ENCODE measurements at places on chromosomes 12 and 14. TPM values are rescaled to one million over a fixed set of nuclear protein-coding genes. Genes with fewer than 3 reads are reported as not detected.

CRACR2A gene
- total RNA-seq: 3.0 TPM

NTF3 gene
- 1.9 TPM for total RNA-seq

GLS2 gene
- total RNA-seq: not detected

SRRM4 gene
- total RNA-seq: not detected

- no peak for DNase-seq
Measured at GRCh38 chr14:104887623-104888488, 22.8 kb downstream of the CEP170B start.

DNA sequence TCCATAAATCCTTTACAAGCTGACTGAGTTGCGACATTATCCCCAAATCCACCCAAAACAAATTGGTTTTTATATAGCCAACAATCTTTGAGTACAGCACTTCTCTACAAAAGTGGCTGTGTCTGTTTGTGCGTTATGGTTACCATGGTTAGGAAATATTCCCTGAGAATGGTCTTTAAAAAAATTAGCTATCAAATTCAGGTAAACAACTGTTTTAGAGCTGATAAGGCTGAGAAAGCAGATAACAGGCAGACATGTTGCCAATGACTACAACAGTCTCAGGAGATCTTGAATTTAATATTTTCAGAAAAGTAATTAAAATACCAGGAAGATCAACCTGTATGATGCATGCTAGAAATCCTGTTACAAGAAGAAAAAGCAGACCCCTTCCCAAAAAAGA lies 248.0 kb downstream of the RASSF9 start:
- no peak for DNase-seq

DNA sequence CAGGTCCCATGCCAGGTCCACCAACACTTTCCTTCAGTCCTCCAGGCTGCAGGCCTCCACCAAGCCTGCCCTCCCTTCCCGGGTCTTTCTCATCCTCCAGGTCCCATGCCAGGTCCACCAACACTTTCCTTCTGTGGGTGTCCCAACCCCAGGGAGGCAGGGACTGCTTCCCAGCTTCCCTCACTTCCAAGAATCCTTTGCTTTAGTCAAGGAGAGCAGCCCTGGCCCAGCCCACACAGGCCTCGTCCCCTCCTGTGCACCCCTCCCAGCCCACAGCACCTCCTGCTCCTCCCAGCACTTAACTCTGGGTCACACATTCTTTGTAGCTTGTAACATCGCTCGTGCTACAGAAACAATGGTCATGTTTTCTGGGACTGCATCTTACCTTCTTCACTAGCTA lies 72.9 kb downstream of the TESC start:
- no peak for DNase-seq

GRCh38 chr14:29410581-29410980 lies 517.1 kb downstream of the PRKD1 start:
- DNase-seq: no peak

- no peak for DNase-seq
Measured at GRCh38 chr12:132395908-132396305, 66.5 kb upstream of the GALNT9 start.

DNA sequence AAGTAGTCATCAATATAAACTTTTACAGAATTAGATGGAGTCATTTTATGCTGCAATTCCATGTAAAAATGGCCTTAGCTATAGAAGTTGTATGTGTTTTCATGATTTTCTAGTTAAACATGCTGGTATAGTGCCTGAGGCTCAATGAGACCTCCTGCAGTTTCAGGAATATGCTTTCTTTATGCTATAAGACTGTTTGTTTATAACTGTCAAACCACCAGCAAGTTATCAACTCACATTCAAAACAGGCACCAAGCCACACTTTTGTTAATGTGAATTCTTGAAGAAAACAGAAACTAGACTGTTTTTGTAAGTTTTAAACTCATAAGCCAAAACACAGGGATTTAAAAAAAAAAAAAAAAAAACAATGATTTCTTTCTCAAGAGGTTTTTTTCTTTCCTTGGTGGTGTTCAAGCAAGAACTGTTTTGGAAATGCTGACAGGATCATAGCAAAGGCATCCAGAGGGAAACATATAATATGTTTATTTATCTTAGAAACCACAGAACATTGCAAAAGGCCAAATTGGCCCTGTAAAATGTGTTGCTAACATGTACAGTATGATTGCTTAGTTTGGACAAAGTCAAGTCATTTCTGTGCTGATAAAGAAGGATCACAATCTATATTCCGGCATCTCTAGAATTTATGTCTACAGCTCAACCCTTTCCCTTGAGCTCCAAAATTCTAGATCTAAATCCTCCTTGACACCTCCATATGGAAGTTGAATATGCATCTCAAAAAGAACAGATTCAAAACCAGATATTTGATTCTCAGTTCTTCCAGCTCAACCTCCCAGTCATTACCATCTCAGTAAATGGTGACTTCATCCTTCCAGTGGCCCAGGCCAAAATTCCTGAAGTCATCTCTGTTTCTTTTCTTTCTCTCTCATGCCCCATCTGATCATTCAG lies 29.0 kb upstream of the LUM start:
- DNase-seq: peak; percentile 62

- no peak for DNase-seq
Measured at GRCh38 chr12:66189889-66190288, 875 bp downstream of the IRAK3 start.

DNA sequence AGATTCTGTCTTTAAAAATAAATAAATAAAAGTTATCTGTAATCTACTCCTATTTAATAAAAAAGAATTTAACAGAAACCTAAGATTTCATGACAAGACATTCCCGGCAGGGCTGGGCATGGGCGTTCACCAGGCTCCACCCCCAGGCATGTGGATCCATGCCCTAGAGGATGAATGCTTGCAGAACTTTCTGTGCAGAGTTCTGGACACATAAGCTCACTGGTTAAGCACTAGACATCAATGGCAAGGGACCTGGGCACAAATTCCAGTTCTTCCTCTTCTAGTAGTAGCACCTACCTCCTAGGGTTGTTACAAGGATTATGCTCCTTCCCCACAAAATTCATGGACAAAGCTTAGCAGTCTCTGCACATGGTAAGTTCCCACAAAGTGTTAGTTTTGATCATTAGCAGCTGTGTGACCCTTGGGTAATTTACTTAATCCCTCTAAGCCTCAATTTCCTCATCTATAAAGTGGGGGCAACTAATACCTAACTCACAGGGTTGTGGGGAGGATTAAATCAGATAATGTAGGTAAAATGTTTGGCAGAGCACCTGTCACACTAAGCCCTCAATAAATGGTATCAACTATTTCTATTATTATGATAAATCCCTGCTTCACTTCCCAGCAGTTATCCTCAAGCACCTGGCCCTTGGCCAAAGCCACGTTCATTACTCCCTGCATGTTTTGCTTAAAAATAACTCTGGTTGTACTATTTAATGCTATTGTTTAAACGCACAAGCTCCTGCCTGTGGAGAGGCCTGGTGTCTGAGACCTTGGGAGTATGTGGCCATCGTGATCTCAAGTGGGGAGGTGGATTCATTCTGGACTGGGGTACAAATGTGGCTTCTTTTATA lies 9.8 kb downstream of the GALNT6 start:
- peak; percentile 74 for DNase-seq

DNA sequence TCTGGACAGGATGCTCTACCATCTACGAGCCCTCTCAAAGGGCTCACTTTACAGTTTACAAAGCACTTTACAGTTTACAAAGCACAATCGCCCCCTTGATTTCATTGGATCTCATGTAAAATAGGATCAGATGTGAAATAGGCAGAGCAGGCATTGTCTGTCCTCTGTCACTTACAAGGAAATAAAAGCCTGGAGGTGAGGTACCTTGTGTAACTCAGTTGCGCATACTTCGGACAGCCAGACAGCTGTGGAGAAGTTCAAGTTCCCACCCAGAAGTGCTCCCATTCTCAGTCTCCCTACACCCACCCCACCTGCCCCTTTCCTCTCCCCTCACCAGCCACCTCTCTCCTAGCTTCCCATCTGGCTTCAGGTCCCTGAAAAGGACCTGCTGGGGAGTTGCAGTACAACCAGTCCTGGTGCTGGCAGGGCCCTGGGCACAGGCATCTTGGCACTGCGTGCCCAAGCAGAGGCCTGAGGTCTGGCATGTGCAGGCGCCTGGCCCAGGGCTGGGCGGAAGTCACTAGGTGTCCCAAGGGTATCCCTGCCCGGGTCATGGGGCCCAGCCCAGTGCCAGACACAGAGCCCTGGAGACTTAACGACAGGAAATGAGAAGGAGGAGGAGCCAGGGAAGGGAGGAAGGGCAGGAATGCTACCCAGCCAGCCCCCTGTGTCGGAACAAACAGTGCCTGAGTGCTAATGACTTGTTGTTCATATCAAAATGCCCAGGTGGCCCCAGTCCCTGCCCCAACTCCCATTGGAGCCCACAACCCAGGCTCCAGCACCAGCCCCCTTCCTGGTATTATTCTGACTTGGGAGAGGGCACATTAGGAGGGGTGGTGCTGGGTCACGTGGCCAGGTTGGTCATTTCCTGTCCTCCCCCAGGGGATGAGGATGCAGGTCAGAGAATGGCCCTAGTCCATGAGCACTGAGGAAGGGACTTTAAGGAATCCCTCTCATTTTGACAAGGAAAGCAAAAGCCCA lies 5.4 kb downstream of the RAPGEF3 start:
- DNase-seq: no peak

DNA sequence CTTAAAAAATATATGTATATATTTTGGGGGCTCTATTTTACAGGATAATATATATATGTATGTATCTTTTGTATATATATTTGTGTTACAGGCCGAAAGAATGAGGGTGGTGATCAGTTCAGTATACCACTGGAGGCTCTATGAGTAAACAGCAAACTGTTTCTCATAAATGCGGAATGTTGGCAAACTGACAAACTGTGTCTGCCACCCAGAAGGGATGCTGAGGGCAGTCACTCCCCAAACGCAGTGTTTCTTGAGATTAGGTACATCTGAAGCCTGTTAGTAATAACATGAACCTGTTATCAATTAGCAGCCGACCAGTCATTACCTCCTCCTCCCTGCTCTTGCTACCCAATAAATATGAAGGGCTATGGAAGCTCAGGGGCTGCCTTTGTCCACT lies 20.8 kb downstream of the TNFAIP2 start:
- DNase-seq: peak; percentile 58

- DNase-seq: peak; percentile 96
Measured at GRCh38 chr12:6532051-6532926, 2.0 kb upstream of the GAPDH start.

- no peak for DNase-seq
Measured at GRCh38 chr12:108297424-108297823, 41.7 kb downstream of the CMKLR1 start.

- DNase-seq: no peak
Measured at GRCh38 chr14:89259951-89260609, 157.0 kb downstream of the FOXN3 start.
